Activated gamma-delta T cell treated with anti-CD3 and anti-CD28 coated beads, Interleukin-2, amount 50 U/mL, for 16 hours (primary cell): ENCODE measurements at places on chromosomes 6 and 20.

- no peak for DNase-seq
Observed at GRCh38 chr6:8075185-8075584, 11.0 kb upstream of the BLOC1S5 start.

- DNase-seq: no peak
Observed at GRCh38 chr6:142851601-142852000, 93.4 kb downstream of the HIVEP2 start.

GRCh38 chr6:4378319-4378996 lies 243.1 kb upstream of the ECI2 start:
- DNase-seq: no peak

- peak; percentile 33 for DNase-seq
Observed at GRCh38 chr6:41344876-41345275, 9.5 kb downstream of the NCR2 start.

- DNase-seq: no peak
Observed at GRCh38 chr6:70847106-70848084, 109.5 kb downstream of the B3GAT2 start.

DNA sequence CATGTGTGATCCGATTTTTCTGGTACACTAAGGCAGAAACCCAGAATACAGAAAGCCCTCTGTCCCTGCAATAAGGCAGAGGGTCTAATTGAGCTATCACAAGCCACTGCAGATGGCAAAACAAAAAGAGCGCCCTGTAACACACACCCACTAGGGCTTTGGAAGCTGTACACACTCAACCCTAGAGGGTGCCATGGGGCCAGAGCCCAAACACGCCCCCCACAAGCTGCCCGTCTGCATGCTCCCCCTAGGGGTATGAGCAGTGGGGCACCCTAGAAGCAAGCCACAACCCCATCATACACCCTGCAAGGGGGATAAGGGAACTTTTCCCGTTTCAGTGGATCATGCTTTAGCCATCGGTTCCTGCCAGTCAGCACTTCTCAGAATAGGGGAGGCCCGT lies 62.2 kb upstream of the PDE10A start:
- DNase-seq: no peak

- DNase-seq: no peak
Observed at GRCh38 chr6:97423190-97423589, 140.2 kb upstream of the MMS22L start.

GRCh38 chr20:24439737-24440387 lies 29.6 kb upstream of the SYNDIG1 start:
- no peak for DNase-seq

DNA sequence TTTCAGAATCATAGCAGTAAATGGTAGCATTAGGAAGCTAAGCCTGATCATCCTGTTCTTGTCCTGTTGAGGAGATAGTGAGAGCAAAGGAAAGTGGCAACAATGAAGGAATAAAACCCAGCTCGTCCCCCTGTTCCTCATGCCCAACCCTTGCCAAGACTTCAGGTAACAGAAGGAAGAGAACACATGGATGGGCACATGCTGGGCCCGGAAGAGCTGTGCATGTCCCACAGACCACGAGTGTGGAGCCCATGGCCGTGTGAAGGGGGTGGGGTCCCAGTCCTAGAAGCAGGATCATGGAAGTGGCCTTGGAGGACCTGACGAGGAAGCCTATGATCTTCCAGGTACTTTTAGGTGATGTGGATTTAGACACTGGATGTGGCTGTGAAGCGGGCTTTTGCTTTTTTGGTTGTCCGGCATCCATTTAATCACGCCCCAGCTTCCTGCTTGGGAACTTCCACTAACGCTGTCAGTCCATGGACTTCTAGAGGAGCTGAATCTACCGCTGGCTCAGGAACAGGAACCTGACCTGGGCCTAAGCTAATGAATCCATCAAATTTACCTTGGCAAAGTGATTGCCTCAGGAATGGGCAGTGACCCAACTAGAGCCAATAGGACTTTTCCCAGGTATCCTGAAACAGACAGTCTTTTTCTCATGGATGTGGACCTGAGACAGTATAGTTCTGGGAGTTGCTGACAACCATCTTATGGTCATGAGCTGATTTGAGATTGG lies 79.3 kb upstream of the ARMC2 start:
- DNase-seq: no peak

DNA sequence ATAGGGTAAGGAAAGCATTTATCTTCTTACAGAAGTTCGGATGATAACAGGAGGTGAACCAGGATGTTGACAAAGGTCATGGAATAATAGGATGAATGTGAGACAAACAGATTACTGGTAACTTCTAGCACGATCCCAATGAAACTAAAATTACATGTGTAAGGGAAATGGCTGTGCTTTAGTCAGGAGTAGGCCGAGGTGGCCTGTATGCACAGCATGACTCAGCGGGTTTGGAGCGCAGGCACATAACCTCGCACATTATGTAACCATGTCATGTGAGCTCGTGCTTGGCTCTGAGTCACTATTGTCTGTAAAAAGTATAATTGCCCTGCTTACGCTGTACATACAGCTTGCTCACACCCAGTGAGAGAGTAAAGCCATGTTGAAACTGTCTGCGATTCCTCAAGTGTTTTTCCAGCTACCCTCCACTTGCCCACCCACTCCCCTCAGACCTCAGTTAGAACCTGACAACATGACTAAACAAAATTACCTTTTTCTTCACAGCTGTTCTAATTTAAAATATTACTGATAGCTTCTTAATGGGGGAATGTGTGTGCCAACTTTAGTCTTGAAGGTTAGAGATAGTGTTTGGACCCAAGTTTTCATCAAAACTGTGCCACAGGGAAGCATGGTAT lies 8.2 kb downstream of the CYB5R4 start:
- DNase-seq: no peak

DNA sequence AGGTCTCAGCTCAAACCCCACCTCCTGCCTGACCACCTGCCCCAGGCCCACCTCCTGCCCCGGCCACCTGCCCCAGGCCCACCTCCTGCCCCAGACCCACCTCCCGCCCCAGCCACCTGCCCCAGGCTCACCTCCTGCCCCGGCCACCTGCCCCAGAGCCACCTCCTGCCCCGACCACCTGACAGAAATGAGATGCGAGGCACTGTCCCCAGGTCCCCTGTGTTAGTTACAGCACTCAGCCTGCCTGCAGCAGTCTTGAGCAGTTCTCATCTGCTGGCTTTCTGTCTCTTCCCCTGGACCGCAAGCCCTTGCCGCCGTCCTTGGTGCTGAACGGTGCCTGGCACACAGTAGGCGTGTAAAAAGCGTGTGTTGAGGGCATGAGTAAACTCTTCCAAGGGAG lies 79.5 kb downstream of the CDH4 start:
- DNase-seq: no peak

DNA sequence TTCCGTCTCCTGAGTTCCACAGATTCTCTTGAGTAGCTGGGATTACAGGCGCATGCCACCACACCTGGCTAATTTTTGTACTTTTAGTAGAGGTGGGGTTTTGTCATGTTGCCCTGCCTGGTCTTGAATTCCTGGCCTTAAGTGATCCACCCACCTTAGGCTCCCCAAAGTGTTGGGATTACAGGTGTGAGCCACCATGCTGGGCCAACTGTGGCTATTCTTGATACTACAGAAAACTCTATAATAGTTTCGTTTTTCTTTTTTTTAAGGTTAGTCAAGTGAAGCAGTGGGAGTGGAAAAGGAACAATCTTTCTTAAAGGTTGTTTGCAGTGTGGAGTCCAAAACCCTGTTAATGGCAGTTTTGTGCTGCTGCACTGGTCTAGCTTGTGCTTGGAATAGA lies 84.7 kb downstream of the POPDC3 start:
- DNase-seq: no peak

- DNase-seq: no peak
Observed at GRCh38 chr20:63454731-63455567, 17.5 kb downstream of the KCNQ2 start.

- DNase-seq: no peak
Observed at GRCh38 chr20:8425802-8426201, 293.7 kb downstream of the PLCB1 start.

GRCh38 chr6:126805861-126806260 lies 312.6 kb upstream of the RSPO3 start:
- no peak for DNase-seq

- no peak for DNase-seq
Observed at GRCh38 chr6:3835785-3836184, 13.4 kb upstream of the FAM50B start.

- DNase-seq: no peak
Observed at GRCh38 chr6:24775520-24776058, 852 bp downstream of the GMNN start.

GRCh38 chr6:113356139-113356538 lies 501.0 kb upstream of the MARCKS start:
- no peak for DNase-seq

- DNase-seq: no peak
Observed at GRCh38 chr20:42714298-42715141, 475.2 kb downstream of the PTPRT start.
